ENCODE measurements at places on chromosomes 12 and 14. TPM values are rescaled to one million over a fixed set of nuclear protein-coding genes. Genes with fewer than 3 reads are reported as not detected.

DNA sequence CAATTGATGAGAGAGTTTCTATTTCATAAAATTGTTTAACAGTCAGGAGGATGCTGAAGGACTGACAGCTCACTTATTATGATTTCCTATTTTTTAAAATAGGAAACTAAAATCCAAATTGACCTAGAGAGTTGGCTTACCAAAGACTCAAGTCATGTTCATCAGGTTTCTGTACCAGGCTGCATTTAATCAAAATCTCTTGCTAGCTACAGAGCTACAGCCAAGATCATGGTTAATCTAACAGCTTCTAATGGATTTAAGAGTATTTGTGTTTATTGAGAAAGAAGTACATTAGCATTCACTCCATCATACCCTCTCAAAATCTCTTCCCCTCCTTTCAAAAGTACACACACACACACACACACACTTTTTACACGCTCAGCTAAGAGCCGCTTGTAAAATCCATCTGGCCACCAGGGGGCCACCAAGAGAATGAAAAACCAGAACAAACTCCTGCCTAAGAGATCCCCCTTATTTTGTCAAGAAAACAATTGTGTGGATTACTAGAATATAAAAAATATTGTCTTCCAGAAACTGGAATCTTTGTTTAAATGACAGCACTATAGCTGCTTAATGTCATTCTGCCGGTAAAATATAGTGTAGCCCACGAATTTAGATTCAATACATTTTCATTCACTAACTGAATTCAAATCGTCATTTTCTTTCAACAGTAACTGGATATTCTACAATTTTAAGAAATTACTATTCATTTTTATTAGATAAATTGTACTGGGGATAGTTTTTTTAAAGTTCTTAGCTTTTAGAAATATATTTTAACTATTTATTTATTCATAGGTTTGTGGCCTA is 334.0 kb downstream of the BTG1 start:
- peak; percentile 73 for DNase-seq

The SCNN1A gene
- under 0.01 TPM for total RNA-seq

DNA sequence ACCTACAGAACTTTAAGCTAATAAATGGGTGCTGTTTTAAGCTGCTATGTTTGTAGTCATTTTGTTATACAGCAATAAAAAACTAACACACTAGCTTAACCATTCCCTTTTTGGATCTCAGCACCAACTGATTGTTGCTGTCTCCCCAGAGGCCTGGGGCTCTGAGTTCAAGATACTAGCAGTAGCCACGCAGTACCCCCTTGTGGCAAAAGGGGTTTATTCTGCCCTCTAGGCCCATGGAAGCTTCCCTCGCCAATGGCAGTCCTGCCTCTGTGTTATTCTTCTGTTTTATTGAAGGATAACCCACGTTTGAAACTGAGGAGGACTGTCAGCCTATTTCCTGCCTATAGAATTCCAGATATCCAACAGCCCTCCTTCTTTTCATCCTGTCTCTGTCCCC is 455.3 kb upstream of the ATP2B1 start:
- no peak for DNase-seq

The HECTD4 gene
- 37.1 TPM for total RNA-seq

GRCh38 chr14:30528778-30529642 is 29.9 kb upstream of the G2E3 start:
- no peak for DNase-seq

The SLC15A5 gene
- total RNA-seq: not detected

The SLC7A8 gene
- total RNA-seq: 0.97 TPM

The PLEK2 gene
- total RNA-seq: 4.5 TPM

DNA sequence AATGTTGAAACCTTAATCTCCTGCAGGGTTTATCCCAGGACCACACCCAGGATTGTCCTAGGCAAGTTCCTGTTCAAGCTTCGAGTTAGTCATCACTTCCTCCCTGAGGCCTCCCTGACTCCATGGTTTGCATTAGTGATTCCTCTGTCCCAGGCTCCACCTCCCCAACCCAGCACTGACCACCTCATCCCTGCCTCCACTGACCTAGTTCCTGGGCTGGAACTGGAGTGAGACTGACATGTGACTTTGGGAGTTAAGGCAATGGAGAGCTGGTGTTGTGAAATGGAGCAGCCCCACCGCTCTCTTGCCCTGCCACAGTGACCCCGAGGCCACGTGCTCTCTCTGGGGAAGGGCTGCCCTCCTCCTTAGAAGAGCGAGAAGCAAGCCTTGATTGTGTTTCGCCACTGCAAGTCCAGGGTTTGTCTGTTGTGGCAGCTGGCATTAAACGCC is 15.8 kb upstream of the DTX1 start:
- DNase-seq: peak; percentile 91

GRCh38 chr12:92908108-92908507 is 21.0 kb downstream of the EEA1 start:
- DNase-seq: no peak

The NUDT4 gene
- 61.3 TPM for total RNA-seq

The ZNF891 gene
- total RNA-seq: 0.86 TPM

The KLHL33 gene
- 0.43 TPM for total RNA-seq

The DPPA3 gene
- total RNA-seq: not detected

The MEG3 gene
- 120 TPM for total RNA-seq

GRCh38 chr12:80491166-80491565 is 47.1 kb downstream of the PTPRQ start:
- no peak for DNase-seq

GRCh38 chr14:64950889-64951288 is 8.3 kb upstream of the GPX2 start:
- no peak for DNase-seq

GRCh38 chr12:71591601-71592000 is 72.0 kb downstream of the ZFC3H1 start:
- DNase-seq: no peak

GRCh38 chr12:46671102-46671501 is 154.7 kb downstream of the SLC38A4 start:
- DNase-seq: no peak

The RAD51B gene
- total RNA-seq: 13.9 TPM

DNA sequence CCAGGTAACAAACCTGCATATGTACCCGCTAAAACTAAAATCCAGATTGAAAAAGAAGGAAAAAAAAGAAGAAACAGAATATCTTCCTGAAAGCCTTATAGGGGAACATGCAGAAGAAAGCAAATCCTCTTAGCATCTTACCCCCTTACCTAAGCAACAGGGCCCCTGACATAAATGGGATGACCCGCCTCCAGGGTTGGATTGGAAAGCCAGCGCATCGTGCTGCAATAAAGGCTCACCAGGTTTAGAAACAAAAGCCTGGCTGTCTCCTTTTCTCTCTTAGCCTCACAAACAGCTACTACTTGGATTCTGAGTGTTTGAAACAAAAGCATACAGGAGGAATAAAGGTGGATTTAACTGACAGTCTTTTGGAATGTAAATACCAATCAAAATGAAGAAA is 13.8 kb upstream of the ADCK1 start:
- no peak for DNase-seq

- DNase-seq: no peak
These were observed 57.3 kb upstream of the TMEM132D start for GRCh38 chr12:129961091-129961490.

DNA sequence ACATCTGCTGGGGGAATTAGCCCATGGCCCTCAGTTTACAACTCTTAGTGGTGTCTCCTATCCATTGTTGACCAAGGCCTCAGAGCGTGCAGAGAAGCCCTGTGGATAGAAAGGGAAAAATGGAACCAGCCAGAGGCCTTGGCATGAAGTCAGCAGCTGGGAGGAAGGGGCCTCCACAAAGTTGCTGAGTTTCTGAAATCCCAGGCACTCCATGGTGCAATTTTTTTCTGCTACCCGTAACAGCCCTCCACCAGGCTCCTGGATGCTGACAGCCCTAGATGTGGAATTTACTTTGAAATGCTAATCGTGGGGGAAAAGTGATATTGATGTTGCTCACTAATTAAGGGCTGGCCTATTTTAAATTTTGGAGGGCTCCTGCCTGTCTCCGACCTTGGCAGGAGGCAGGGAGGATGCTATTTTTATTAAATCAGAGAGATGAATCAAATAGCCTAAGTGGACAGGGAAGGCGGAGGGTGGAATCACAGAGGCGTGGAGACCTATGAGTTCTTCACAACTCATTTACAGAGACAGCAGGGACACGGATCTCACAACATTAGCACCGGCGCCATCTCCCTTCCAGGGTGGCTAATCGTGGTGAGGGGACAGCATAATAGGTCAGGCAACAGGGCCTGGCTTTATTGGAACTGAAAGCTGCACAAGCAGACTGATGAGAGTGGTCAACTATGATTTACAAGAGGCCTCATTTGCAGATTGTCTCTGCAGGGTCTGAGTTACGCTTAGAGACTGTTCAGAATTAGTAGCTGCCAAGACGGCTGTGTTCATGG is 99.8 kb upstream of the WSCD2 start:
- no peak for DNase-seq

DNA sequence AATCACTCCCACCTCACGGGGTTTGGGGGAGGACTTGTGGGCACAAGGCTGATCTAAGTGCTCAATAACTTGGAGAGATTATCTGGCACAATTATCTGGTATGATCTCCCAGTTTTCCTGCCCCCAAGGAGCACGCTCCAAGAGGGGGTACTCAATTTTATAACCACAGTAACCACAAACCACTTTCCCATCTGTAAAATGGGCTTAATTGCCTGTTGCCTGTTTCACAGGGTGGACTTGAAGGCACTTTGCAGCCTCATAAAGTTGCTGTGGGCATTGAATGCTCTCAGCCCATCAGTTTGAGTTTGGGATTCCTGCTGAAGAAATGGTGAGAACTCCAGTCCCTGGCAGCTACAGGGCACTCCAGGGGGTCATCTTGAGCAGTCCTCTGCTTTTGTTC is 4.4 kb downstream of the SLC8B1 start:
- DNase-seq: no peak

The AQP2 gene
- total RNA-seq: not detected

The TMEM229B gene
- total RNA-seq: 0.64 TPM

The TSPAN19 gene
- total RNA-seq: not detected

- no peak for DNase-seq
These were observed 64.1 kb downstream of the PRICKLE1 start for GRCh38 chr12:42525444-42525843.

DNA sequence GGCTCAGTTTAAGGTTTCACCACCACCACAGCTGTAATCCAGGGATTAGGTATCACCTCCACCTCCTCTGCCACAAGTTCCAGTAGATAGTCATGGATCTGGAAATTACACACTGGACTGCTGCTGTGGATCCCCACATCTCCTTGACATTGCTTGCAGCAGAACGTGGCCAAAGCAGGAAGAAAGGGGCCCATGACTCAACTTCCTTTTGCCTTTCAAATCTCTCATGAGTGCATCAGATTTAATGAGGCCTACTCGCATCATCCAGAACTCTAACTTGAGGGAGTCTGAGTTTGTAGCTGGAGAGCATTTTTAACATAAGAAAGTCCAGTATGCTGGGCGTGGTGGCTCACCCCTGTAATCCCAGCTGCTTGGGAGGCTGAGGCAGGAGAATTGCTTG is 29.2 kb upstream of the TMED10 start:
- DNase-seq: peak; percentile 17

- no peak for DNase-seq
These were observed 142.5 kb downstream of the TMX1 start for GRCh38 chr14:51382506-51382905.

The BRMS1L gene
- total RNA-seq: 4.2 TPM

- DNase-seq: peak; percentile 16
These were observed 1.3 kb downstream of the OTOGL start for GRCh38 chr12:80100591-80100990.

The TOMM20L gene
- total RNA-seq: not detected

DNA sequence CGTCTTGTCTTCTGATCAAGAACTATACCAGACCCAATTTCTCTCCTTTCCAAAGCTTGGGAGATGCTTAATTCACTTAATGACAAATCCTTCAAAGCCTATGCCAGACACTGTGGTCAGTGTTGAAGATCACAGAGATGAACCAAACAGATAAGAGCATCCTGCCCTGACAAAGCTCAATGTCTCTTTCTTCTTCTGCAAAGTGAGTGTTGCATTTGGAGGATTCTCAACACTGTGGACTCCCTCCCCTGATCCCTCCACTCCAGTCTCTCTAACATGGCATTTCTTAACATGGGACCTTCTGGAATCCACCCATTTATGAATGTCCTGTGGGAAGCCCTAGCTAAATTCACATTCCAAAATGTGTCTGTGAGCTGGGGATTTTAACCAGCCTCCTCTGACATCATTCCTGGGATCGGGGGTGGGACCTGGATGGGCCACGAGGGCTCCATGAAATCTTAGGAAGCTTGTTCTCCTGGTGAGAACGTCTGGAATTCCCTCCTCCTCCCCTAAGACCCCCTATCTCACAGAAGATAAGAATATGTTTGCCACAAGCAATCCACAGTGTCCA is 20.3 kb downstream of the SYNE3 start:
- peak; percentile 97 for DNase-seq

- peak; percentile 50 for DNase-seq
These were observed 43.0 kb upstream of the GLIPR1 start for GRCh38 chr12:75437564-75437963.

DNA sequence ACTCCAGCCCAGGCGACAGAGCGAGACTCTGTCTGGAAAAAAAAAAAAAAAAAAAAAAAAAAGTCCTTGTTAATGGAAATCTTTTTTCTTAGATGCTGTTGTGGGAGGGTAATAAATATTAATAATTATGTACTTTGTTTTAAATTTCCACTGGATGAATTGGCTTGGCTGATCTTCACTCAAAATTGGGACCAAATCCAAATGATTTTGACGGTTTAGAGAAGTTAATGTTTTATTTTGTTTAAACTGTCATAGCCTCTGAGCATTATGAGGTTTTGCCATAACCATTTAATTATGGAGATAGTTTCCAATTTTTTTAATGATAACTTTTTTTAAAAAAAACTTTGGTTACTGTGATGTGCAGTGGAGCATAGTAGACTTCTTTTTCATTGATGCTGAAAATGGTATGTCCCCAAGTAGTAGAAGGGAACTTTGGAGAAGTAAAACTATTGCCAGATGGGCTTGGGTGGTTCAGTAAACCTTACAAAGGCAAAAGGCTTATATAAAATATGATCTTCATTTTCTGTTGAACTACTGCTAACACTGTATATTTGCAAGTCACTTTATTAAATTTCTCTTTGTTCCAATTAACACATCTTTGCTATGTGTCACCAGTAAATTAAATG is 3.9 kb upstream of the PMCH start:
- DNase-seq: no peak

DNA sequence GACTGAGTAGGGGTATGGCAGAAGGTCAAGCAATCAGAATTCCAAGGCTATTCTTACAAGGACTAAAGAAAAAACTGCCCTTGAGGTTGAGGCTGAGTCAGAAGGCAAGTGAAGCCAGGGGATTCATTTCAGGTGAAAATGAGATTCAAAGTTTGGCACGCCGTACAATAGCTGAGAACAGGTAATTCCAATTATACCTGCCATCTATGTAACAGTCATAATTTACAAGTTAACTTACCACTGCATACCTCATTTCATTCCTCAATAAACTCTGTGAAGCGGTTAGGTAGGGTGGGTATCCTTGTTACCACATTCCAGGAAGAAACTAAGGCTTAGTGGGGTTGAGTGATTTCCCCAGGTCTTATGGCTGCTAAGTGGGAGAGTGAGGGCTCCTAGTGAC is 64.1 kb downstream of the STON2 start:
- no peak for DNase-seq

DNA sequence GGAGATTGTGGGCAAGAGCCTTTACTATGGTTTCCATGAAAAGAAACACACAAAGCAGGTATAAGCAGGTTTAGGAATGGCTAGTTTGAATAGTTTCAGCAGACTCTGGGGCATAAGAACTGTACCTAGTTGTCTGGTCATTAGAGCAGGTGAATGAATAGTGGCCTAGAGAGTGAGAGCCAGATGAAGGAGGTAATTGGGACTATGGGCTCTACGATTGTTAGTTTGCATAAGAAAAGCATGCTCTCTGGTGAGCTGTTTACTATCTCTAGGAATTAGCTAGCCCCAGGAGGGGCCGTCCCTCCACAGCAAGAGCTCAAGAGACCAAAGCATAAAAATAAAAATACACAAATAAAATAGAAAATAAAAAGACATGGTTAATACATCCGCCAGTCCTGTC is 397.5 kb upstream of the GARIN6 start:
- DNase-seq: no peak

The FLVCR2 gene
- total RNA-seq: 0.43 TPM

All from fibroblast of villous mesenchyme (primary cell).